Activated effector memory CD4-positive, alpha-beta T cell treated with anti-CD3 and anti-CD28 coated beads, Interleukin-2, amount 50 U/mL, for 16 hours (primary cell): ENCODE measurements at places on chromosomes 12 and 14.

DNA sequence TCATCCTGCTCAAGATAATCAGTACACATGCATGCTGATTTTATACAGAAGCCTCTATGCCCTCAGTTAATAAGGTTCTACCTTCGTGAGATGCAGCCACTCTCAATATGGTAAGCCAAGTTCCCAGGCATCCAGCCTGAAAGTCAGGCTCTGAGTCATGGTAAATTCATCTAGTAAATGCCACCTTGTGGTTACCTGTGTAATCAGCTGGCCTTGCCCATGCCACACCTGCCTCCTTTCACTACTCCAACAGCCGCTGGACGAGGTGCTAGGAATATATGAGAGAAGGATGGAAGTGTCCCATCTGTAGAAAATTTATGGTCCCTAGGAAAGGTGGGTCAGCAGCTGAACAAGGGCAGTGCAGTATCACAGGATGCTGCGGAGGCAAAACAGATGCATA is 207.3 kb downstream of the SSPN start:
- no peak for DNase-seq

DNA sequence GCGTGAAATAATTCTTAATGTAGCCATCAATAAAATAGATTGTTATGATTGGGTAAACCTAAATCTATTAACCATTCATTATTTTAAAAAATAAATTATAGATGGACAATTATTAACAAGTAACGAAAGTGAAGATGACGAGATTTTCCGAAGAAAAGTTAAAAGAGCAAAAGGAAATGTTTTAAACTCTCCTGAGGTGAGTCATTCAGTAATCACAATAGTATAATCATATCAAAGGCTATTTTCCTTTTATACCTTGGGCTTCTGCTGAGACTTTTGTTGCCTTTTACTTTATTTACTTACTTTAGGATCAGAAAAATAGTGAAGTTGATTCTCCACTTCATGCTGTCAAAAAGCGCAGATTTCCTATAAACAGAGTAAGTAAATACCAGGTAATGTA is 45.6 kb downstream of the FANCM start:
- DNase-seq = no peak

DNA sequence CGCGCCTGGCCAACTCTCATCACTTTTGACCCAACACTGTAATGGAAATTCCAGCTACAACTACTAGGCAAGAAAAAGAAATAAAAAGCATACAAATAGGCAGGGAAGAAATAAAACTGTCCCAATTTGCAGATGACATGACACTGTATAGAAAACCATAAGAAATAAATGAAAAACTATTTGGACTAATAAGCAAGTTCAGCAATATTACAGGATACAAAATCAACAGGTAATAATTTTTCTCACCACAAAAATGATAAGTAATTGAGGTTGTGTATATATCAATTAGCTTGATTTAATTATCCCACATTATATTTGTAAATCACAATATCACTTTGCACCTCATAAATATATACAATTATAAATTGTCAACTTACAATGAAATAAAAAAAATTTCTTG is 41.9 kb upstream of the OASL start:
- DNase-seq = no peak

DNA sequence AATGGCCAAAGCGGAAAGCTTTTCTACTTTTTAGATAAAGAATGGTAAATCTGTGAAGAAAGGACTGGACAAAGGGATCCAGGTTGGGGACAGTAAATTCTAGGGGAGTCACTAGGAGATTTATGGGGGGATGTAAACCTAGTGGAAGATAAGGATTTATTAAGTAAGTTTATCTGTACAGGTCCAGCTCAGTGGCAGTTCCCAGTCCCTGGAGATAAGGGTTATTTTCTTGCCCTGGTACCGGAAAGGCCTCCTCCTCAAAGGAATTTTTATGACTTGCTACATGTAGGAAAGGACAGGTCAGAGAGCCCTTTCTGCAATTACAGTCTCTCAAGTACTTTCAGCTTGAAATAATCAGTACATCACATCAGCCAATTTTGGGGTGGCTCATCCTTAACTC is 72.6 kb upstream of the BICD1 start:
- DNase-seq = no peak

DNA sequence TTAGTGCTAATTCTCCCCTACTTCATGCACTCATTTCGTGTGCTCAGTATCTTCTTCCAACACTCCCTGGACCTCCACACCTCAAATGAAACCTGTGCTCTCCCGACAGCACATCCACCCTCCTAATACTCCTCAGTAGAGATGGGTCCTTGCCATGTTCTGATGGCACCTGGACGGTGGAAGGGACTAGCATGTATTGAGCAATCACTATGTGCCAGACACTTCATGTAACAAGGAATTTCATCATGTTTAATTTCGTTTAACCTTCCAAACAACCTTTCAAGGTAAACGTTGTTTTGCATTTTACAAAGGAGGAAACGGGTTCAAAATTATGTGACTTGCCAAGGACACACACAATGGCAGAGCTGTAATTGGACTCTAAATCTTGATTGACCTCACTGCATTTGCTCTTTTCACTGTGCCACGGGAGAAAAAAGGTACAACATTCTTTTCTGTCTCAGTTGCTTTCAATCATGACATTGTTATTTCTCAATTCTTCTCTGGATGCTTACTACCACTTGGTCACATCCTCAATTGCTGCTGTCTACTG is 12.2 kb upstream of the SLC7A8 start:
- no peak for DNase-seq

DNA sequence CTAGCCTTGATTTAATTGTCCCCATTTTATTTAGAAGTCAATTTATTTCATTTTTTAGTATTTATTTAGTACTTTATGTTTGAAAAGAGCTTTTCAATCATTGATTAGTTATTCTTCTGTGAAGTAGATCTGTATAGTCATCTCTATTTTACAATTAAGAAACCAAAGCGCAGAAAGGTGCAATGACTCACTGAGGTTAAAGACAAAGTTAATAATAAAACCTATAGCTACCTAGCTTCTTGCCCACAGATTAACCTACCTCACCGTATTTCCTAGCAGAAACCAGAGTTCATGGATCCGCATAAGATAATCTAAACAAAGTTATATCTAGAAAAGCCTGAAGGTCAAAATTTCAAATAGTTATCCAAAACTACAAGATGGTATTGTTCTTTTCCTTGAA is 176.4 kb downstream of the GRIN2B start:
- no peak for DNase-seq

DNA sequence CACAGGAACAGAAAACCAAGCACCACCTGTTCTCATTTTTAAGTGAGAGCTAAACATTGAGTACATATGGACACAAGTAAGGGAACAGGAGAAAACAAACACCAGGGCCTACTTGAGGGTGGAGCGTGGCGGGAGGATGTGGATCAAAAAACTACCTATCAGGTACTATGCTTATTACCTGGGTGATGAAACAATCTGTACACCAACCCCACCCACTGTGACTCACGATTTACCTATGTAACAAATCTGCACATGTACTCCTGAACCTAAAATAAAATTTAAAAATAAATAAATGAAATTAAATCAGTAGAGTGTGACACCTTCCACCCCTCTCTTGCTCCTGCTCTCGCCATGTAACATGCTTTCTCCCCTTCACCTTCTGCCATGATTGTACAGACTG is 615.5 kb downstream of the RPL10L start:
- no peak for DNase-seq

- DNase-seq = no peak
Measured at GRCh38 chr14:78683206-78683605, 513.0 kb downstream of the NRXN3 start.

GRCh38 chr12:76813265-76813664 is 49.4 kb downstream of the ZDHHC17 start:
- DNase-seq = no peak

DNA sequence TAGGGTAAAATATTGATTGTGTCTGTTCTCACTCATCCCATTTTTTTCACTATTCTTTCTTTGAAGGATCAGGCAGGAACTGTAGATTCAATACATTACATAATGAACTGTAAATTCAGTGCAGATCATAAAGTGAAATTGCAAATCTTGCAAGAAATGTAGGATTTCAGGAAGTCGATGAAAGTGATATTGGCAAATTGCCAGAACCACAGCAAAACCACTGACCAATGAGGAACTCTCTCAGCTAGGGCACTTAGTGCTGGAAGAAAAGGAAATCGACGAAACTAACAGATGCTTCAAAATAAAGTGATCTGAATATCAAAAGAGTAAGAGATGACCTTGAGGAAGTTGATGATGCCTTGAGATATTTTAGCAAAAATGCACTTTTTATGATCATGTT is 157.6 kb downstream of the AACS start:
- no peak for DNase-seq

DNA sequence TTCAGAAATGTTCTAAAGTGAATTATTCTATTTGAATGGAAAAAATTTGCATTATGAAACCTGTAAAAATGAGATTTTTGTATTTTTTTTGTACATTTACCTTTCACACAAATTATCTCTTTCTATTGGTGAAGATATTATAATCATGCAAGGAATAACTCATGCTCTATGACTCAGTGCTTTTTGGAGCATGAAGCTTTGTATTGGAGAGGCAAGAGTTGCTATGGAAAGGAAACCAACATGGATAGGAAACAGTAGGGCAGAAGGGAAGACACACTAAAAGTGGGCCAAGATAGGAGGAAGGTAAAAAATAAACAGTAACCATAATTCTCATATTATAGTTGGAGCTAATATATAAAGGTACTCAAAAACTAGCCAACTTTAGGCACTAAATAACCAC is 79.0 kb downstream of the PLCZ1 start:
- DNase-seq = no peak
